ENCODE measurements at places on chromosomes 6 and 20.
A peak's percentile ranks its signal among the peaks of the same experiment; 100 is the strongest.

DNA sequence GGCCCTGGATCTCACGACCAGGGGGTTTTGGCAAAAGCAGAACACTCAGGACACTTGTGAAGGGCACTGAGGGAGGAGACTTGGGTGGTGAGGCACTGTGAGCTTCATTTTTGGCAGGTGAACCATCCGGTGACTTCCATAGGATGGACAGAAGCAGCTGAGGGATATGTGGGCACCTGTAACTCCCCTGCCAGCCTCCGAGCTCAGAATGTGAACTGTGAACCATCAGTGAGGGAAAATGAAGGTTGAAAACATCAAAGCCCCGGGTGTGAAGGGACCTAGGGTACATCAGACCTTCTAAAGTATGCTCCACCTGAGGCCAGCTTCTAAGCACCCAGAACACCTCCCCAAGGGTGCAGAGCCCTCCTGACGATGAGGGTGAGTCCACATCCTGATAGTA is 53.2 kb downstream of the FAXC start:
- no peak for DNase-seq

GRCh38 chr6:14309516-14309915 is 191.9 kb downstream of the CD83 start:
- DNase-seq: no peak

GRCh38 chr6:31187780-31188194 is 17.3 kb upstream of the POU5F1 start:
- no peak for DNase-seq

GRCh38 chr6:55892749-55893357 is 17.5 kb upstream of the BMP5 start:
- DNase-seq: no peak

DNA sequence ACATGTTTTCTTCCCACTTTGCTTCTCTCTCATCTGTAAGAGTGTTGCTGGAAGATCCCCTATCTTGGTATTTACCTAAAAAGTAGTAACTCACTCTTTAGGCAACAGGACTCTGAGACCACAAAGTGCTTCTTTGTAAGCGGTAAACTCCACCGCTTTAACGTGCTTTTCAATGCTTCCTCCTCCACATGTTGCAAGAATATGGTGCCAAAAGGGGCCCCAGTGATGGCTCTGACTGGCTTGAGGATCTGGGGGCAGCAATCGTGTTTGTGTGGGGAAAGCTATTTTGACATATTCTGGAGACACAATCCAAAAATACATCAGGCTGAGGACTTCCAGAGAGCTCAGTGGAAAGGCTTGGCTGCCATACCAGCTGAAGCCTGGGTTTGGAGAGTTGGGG is 12.4 kb upstream of the CPNE5 start:
- DNase-seq: no peak

- no peak for DNase-seq
Observed at GRCh38 chr6:170086639-170087420, 204.0 kb downstream of the DLL1 start.

- DNase-seq: peak; percentile 80
Observed at GRCh38 chr6:25232479-25232878, 46.7 kb upstream of the CARMIL1 start.

GRCh38 chr6:67336014-67336413 is 1299.1 kb upstream of the ADGRB3 start:
- no peak for DNase-seq

- DNase-seq: peak; percentile 34
Observed at GRCh38 chr6:141513830-141514229, 618.9 kb upstream of the GJE1 start.

DNA sequence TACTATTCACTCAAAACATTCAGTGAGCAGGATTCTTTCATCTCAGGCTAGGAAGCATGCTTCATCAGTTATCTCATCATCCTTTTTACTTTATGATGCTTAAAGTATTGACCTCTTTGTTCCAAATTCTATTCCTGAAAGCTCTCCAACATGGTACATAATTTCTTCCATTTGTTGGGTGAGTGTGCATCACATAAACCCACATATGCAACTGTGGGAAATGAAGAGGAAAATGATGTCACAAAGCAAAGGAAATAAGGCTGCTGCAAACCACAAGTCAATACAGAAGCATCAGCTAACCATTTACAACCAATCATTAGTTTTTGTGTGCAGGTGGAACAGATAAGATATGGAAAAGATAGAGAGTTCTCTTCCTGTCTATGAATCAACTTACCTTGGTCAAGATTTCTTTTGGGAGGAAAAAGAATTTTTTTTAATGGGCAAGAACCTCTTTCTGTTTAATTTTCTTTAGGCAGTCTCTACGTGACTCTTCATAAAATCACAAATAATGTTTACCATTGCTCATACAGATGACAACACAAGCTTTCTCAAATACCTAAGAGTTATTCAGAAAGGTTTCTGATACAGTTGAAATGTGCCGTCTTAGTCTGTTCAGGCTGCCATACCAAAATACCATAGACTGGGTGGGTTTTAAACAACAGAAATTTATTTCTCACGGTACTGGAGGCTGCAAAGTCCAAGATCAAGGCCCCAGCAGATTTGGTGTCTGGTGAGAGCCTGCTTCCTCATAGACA is 259.9 kb downstream of the ADGRG6 start:
- DNase-seq: no peak

DNA sequence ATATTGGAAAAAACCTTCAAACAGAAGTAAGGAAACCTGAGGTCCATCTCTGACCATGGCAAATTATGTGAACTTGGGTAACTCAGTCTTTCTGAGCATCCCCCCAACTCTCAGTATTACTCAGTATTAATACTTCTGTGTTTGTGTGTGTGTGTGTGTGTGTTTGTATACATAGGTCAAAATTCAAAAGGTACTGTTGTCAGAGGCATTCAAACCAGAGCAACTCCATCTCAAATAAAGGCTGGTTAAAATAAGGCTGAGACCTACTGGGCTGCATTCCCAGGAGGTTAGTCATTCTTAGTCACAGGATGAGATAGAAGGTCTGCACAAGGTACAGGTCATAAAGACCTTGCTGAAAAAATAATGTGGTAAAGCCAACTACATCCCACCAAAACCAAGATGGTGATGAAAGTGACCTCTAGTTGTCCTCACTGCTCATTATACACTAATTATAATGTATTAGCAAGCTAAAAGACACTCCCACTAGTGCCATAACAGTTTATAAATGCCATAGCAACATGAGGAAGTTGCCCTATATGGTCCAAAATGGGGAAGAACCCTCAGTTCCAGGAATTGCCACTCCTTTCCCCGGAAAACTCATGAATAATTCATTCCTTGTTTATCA is 33.3 kb upstream of the SLC22A16 start:
- DNase-seq: peak; percentile 17

DNA sequence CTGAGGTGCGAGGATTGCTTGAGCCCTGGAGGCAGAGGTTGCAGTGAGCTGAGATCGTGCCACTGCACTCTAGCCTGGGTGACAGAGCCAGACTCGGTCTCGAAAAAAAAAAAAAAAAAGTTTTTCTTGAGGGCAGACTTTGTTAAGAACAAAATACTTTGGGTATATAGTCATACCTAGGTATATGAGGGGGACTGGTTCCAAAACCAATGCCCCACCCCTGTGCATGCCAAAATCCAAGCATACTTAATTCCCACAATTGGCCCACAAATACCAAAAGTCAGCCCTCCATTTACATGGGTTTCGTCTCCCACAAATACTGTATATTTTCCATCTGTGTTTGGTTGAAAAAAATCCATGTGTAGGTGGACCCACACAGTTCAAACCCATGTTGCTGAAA is 119.9 kb downstream of the INSM1 start:
- DNase-seq: no peak

DNA sequence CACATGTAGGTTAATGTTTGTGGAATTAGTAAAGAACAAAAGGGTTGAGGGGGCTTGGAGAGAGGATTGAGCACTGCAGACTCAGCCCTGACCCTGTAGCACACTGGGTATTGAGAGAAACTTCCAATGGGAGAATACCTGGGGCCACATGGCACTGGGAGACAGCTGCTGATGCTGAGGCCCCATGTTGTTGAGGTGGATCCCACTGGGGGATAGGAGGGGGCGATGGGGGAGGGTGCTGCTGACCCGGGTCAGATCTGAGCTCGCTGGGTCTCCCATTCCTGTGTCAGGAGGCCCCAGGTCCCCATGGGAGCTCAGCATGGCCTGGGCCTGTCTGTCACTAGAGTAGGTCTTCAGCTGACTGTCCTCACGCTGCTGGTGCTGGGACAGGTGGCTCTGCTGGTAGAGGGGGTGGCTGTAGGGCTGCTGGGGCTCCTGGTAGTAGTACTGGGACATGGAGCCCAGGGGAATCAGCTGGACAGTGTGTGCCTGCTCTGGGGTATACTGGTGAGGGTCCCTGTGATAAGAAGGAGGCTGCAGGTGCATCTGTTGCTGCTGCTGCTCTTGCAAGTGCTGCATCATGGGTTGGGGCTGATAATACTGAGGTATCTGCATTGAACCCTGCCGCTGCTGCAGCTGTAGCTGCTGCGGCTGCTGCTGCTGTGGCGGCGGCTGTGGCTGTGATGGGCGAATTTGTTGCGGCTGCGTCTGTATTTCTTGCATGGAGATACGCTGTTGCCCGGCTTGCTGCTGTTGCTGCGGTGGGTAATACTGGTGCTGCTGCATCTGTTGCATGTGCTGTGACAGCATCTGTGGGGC is 50.6 kb upstream of the MRPS10 start:
- DNase-seq: no peak

GRCh38 chr6:36791521-36792135 is 47.6 kb downstream of the CPNE5 start:
- no peak for DNase-seq

DNA sequence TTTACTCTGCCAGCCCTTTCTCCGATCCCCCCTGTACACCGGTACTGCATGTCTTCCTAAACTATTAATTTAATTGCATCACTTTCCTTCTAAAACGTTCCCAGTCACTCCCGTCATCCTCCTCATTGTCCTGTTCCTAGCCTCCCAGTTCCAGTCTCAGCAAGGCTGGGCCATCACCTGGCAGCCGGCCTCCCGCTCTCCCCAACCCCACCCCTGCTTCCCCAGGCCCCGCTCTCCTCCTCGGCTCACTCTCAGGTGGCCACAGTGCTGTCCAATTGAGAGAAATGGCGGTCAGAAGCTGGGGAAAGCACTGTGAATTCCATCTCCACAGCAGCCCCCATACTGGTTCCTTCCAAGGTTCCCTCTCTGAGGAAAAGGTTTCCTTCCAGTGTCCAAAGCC is 8.9 kb downstream of the PDE10A start:
- DNase-seq: no peak

- no peak for DNase-seq
Observed at GRCh38 chr6:80003826-80004172, 650 bp upstream of the TTK start.

DNA sequence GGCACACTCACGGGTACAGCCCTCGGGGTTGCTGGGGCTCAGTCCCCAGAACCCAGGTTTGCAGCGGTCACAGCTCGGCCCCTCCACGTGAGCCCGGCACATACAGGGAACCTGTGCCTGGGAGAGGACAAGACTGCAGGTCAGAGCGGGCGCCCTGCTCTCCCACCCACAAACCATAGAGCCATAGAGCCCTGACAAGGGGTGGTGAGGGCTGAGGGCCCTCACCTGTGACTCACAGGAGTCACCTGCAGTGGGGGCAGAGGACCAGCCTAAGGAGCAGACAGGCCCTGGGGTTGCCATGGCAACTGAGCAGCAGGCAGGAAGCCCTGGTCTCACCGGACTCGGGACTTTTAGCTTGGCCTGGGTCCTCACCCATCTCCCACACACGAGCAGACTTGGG is 30.8 kb downstream of the LAMA5 start:
- DNase-seq: no peak

- DNase-seq: no peak
Observed at GRCh38 chr6:147664092-147664491, 155.6 kb downstream of the SAMD5 start.

- DNase-seq: no peak
Observed at GRCh38 chr20:3224681-3225421, 14.1 kb downstream of the SLC4A11 start.

- DNase-seq: no peak
Observed at GRCh38 chr6:167501831-167502385, 177.0 kb downstream of the TTLL2 start.

- DNase-seq: no peak
Observed at GRCh38 chr6:79526897-79527296, 10.3 kb downstream of the LCA5 start.

- DNase-seq: no peak
Observed at GRCh38 chr6:165552248-165552736, 110.7 kb downstream of the PDE10A start.

- no peak for DNase-seq
Observed at GRCh38 chr20:1085492-1086276, 32.7 kb upstream of the PSMF1 start.

GRCh38 chr6:170063431-170063830 is 227.4 kb downstream of the DLL1 start:
- no peak for DNase-seq

- no peak for DNase-seq
Observed at GRCh38 chr6:46137387-46137786, 7.6 kb downstream of the ENPP4 start.

- peak; percentile 33 for DNase-seq
Observed at GRCh38 chr6:20952699-20953474, 418.6 kb downstream of the CDKAL1 start.

All from adipocyte (in vitro differentiated cells).